ENCODE measurements at places on chromosomes 2 and 18. TPM values are rescaled to one million over a fixed set of nuclear protein-coding genes. Genes with fewer than 3 reads are reported as not detected.
A peak's percentile ranks its signal among the peaks of the same experiment; 100 is the strongest.

- no peak for DNase-seq
Observed at GRCh38 chr2:229910832-229911412, 10.9 kb downstream of the TRIP12 start.

DNA sequence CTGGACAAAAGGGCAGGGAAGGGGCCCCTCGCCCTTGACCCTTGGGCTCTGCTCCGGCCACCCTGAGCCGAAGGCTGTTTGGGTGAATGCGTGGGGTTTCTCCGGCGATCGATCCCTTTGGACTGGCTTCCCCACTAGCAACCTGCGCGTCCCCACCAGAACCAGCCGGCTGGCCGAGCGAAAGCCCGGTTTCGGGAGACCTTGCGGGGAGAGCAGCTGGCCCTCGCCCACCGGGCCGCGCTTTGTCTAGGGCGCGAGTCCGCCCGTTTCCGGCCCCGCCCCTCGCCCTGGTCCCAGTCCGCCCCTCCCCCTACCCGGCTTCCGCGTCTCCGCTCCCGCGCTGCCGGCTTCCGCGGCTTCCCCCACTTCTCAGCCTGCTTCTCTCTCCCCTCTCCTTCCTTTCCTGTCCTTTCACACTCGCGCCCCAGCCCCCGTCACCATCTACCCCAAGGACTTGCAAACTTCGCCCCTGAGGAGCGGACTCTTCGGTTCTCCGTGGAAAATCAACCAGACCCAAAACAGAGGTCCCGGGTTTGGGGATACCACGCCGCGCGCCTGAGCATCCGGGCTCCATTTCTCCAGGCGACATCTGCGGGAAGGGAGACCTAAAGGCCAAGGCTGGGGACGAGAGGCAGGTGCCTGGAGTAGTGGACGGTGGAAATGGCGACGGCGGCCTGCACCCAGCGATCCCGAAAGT is 48.0 kb upstream of the ATP6V1B1 start:
- DNase-seq = peak; percentile 58

DNA sequence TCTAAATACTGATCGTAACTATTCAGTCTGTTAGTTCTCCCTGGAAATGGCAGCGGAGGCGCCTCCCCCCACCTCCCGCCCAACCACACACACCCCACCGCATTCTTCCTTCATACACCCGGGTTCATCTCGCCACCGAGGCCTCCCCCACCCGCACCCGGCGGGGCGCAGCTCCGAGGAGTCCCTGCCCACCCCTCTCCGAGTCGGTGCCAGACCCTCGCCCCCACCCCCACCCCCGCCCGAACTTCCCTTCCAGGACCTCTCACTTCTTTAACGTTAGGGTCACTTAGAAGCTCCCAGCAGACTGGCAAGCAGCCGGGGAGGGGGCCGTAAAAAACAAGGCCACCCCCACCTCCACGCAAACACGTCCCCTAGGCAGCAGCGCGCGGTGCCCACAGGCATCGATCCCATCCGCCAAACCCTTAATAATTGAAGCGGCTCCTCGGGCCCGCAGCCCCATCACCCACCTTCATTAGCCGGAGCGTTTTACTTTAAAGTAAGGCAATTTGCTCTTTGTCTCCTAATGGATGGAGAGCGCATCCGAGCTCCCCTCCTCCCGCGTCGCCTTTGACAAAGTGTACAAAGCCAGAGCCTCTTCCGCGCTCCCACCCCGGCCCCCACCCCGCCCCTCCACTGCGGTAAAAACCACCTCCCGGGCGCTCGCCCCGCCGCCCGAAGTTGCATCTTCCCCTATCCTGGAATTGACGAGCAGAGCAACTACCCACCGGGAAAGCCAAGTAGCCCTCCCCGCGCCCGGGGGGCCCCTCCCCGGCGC is 624 bp downstream of the ZNF516 start:
- DNase-seq = peak; percentile 12

- no peak for DNase-seq
Observed at GRCh38 chr18:78966793-78967106, 12.9 kb upstream of the SALL3 start.

Gene REV1
- total RNA-seq = 34.3 TPM

Gene DCC
- total RNA-seq = not detected

Gene KCNJ3
- not detected for total RNA-seq

DNA sequence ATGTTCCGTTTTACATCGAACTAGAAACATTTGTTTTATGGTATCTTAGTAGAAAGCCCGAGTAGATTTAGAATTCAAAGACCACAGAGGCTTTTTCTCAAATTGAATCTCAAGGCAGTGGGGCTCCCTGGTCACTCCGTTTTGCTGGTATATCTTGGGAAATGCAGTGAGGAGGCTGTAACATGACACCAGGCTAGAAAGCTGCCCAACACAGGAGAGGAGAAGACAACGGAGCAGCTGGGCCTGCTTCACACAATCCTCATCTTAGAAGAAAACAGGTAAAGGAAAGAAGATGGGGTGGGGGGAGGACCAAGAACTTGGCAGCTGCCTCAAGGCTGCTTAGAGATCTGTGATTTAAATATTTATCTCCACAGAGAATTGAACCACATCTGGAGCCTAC is 38.3 kb upstream of the EPB41L3 start:
- DNase-seq = no peak

- no peak for DNase-seq
Observed at GRCh38 chr18:78704971-78705461, 274.6 kb upstream of the SALL3 start.

Gene EMILIN2
- 30.2 TPM for total RNA-seq

GRCh38 chr18:75137346-75137877 is 71.5 kb downstream of the PTGR3 start:
- no peak for DNase-seq

Gene TMEM169
- total RNA-seq = 0.41 TPM

Gene ANKRD23
- 2.7 TPM for total RNA-seq

Gene GATA6
- not detected for total RNA-seq

Gene CFAP221
- total RNA-seq = not detected

- DNase-seq = no peak
Observed at GRCh38 chr2:28193630-28194403, 198.8 kb upstream of the FOSL2 start.

DNA sequence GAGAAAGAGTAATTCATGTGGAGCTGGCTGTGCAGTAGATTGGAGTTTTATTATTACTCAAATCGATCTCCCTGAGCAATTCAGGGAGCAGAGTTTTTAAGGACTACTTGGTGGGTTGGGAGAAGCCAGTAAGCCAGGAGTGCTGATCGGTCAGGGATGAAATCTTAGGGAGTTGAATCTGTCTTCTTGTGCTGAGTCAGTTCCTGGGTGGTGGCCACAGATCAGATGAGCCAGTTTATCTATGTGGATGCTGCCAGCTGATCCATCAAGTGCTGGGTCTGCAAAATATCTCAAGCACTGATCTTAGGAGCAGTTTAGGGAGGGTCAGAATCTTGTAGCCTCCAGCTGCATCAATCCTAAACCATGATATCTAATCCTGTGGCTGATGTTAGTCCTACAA is 17.0 kb upstream of the UGT1A8 start:
- DNase-seq = no peak

- DNase-seq = no peak
Observed at GRCh38 chr18:44586782-44587524, 93.7 kb upstream of the SETBP1 start.

DNA sequence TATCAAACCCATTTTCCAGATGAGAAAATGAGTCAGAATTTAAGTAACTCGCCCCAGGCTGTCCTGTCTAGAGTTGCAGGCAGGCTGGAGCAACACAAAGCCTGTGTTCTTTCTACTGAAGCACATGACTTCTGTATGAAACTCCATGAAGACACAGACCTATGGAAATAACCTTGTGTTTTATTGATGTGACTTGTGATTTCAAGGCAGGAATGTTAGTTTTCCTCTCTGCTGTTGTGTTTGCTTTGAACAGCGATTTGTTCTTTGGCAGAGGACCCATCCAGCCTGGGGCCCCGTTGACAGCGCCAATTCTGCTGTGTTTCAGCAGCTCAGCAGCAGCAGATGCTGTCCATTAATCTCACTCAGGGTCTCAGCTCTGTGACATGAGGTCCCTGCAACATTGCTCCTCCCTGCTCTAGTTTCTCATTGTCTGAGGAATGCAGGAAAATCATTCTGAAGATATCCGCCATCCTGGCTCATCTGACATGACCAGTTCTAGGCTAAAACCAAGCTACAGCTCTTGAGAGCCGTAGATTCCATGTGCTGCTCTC is 344.3 kb upstream of the RAB12 start:
- DNase-seq = no peak

Gene SOWAHC
- total RNA-seq = 0.14 TPM

DNA sequence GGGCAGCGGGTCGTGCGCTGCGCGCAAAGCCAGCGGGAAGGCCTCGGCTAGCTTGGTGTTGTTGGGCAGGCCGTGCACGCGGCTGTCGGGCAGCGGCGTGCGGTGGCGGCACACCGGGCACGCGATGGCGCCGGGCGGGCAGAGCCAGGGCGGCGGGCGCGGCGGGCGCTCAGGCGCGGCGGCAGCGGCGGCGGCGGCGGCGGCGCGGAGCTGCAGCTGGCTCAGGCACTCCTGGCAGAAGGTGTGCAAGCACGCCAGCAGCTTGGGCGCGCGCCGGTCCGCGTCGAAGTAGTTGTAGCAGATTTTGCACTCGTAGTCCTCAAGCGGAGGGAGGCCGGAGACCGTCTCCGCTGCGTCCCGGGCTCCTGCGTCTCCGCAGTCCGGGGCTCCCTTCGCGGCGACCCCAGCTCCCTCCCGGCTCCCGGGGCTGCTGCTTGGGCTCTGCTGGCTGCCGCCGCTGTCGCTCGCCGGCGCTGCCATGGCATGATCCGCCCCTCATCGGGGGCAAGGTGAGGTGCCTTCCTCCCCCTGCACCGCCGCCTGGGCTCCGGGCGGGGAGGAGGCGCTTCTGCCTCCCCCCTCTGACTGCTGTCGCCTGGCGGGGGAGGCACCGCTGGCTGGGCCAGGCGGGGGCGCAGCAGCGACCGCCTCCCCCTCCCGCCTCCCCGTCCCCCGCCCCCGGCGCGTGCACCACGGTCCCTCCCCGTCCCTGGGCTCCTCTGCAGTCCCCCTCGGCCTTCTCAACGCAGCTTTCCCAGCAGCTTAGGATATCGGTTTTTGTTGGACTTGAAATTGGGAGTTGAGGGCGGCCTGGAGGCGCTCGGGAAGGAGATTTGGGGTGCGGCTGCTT is 21.0 kb upstream of the PAX3 start:
- DNase-seq = no peak

GRCh38 chr2:239926587-239927232 is 98.4 kb downstream of the NDUFA10 start:
- DNase-seq = no peak

- DNase-seq = no peak
Observed at GRCh38 chr2:182647499-182647787, 68.6 kb upstream of the DNAJC10 start.

DNA sequence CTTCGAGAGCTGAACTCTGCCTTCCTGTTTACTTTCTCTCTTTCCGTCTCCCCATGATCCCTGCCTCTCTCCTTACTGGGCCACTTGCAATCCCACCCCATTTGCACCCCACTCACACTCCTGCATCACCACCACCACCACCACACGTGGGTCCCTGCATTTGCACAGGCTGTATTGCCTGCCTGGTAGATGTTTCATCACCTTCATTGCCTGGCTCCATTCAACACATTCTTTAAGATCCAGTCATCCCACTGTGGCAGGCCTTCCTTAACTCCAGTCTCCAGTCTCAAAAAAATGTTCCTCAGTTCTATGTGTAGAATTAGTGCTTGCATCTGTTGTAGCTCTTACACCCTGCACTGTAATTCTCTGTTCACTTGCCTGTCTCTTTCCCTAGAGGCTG is 13.9 kb downstream of the NOSTRIN start:
- no peak for DNase-seq

DNA sequence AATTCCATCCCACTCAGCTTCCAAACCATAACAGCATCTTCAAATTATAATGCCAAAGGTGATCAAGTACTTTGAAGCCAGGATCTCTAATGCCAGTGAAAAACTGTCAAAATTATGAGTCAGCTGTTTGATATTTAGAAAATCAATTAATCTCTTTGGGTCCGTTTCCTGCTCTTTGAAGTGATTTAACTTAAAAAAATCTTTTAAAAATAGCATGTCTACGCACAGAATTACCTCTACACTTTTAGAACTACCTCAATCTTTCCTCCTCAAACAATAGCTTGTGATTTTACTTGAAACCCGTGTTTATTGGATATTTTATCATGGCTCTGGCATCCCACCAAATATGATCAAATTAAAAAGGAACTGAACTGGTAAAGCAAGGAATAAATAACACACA is 31.3 kb upstream of the TANK start:
- DNase-seq = no peak

Gene VSNL1
- total RNA-seq = not detected

GRCh38 chr2:26816893-26817292 is 31.0 kb downstream of the CENPA start:
- DNase-seq = peak; percentile 16

DNA sequence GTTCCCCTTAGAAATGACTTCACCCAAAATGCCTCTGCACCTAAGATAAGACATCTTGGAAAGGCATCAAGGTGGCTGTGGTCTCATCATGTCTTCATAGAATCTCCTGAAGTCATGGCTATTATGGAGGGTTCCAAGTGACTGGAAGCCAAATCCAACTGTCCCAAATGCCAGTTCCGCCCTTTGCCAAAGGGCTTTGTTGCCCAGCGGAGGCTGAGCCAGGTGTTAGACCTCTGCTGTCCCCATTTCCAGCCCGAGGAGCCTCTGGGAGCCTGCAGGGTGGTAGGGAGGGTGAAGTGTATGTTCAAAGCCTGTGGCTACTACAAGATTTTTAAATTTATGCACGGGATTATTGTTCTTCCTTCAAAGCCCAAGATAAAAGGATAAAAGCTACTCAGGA is 25.7 kb downstream of the RHOB start:
- DNase-seq = no peak

Gene KCNG2
- total RNA-seq = not detected

- no peak for DNase-seq
Observed at GRCh38 chr2:62221141-62221540, 25.2 kb downstream of the B3GNT2 start.
